ENCODE measurements at places on chromosomes 7 and 10. TPM values are rescaled to one million over a fixed set of nuclear protein-coding genes. Genes with fewer than 3 reads are reported as not detected.

Gene CPVL
- total RNA-seq, result 18.6 TPM

Gene ZNF138
- 27.7 TPM for total RNA-seq

Gene ZNF804B
- not detected for total RNA-seq

Gene IL6
- total RNA-seq, result not detected

DNA sequence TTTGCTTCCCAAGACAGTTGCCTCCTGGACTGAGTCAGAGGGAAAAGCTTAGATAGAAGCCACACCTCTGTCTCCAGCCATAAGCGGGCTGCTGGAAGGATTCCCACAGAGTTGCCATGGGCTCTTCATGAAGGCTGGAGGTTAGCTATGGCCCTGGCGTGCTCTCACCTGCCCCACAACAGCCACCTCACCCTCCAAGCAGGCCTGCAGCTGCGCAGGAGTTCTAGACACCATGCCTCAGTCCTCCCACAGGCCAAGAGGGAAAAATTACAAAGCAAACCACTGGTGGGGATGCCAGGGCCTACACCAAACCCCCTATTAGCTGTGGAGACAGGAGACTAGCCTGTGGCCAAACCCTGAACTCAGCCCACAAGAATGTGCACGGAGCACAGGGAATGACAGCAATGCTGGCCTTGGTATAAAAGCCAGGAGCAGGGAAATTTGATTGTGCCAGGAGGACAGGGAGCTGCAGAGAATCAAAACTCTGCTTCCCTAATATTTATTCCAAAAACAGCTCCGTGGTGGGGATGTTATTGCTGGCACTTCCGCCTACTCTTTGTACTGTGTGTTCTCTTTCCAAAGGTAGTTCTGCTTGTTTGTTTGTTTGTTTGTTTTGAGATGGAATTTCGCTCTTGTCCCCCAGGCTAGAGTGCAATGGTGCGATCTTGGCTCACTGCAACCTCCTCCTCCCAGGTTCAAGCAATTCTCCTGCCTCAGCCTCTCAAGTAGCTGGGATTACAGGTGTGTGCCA is 60.3 kb upstream of the STK17A start:
- DNase-seq, result no peak

GRCh38 chr10:118800920-118801319 is 46.1 kb upstream of the CACUL1 start:
- DNase-seq, result no peak

DNA sequence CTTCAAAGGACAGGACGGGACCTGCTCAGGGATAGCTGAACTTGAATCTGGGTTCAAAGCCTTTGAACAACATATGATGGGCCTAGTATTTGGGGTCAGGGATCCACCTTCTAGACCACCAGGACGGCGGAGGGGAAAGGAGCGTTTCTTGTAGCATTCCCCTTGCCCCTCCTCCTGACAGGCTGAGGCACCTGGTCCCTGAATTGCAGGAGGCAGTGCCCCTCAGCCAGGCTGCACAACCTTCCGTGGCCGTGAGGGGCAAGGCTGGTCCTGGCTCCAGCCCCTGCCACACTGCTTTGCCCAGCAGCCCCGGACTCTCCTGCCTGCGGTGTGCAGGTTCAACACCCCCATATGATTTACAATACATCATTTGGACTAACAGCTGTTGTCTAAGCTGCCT is 58.1 kb downstream of the INSIG1 start:
- DNase-seq, result no peak

DNA sequence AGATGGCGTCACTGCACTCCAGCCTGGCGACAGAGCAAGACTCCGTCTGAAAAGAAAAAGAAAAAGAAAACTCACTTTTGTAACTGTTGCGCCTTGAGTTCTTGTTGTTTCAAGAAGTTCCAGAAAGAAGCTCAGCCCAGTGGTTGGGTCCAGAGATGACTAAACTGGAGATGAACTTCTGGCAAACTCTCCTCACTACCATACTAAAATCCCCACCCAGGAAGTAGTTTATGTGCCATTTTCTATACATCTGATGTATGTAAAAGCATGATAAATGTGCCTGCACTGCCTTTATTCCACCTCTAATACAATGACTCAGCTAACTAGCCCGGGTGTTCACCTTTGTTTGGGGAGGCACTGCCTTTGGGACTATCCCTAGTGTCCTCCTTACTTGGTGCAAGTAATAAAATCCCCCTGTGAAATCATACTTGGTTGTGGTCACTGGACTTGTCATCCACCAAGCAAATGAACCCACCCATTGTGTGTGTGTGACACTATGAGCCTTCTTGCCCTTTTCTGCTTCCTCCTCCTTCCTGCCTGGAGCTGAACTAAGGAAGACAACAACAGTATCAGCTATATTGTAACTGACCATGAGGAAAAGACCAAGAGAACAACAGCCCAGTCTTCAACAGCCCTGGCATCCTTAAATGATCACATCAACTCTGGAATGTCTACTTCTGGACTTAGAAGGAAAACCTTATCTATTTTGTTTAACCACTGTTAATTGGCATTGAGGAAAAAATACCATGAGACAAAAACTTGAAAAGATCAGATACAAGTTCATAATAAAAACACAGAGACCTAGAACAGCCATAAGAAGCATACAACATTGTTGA is 33.6 kb downstream of the JMJD1C start:
- no peak for DNase-seq

DNA sequence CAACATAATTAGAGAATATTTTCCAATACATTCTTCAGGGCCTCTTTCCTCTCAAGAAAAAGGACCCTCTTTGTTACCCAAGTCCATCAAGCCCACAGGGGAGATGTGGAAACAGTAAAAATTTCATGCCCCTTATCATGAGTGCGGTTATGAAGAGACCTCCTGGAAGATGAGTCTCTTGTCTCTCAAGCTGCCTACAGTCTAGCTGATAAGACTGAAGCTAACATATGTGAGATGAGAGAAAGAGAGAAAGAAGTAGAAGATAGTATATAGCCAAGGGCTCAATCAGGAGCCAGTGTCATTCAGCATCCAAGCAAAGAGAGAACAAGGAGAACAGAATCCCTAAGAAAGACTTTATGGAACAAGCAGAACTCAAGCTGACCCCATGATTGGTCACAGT is 75.9 kb upstream of the CABCOCO1 start:
- no peak for DNase-seq

DNA sequence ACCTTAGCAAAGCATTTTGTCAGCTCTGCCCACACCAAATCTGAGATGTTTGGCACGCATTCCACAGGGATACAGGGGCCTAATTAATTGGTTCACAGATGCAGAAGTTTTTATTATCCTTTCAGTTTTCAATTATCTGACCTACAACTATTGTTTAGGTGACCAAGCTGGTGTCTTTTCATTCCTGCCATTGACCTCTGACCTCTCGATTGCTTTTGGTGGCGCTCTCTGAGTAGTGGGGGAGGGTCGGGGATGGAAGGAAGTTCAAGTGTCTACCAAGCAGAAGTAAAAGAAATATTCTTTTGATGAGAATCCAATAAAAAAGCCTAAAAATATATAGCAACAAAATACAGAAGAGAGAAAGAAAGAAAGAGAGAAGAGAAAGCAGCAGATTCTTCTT is 28.8 kb upstream of the KDM7A start:
- DNase-seq, result no peak

- no peak for DNase-seq
These were observed 269.6 kb downstream of the ELFN1 start for GRCh38 chr7:1939434-1940401.

GRCh38 chr10:29205787-29206186 is 83.1 kb upstream of the LYZL1 start:
- no peak for DNase-seq

GRCh38 chr10:124155781-124156435 is 62.5 kb upstream of the CHST15 start:
- DNase-seq, result no peak

DNA sequence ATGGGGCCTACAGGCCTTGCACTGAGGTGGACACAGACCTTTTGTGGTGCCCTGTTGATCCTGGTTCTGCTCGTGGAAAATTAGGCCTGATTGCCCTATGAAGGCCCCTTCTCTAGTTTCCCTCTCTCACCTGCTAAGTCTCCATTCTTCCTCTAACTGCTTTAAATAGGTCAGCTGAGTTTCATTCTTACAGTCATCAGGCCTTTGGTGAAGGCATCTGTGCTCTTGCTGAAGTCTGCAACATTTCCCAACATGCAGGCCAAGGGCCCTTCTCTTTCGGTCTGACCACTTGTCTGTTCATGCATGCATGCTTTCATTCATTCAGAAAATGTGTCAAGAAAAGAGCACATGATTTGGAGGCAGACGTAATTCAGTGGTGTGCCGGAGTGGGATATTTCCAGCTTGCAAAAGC is 244.0 kb downstream of the BUB3 start:
- no peak for DNase-seq
